ENCODE measurements at places on chromosomes 3 and 15.

- DNase-seq = no peak
Measured at GRCh38 chr3:172068977-172069376, 29.6 kb downstream of the FNDC3B start.

GRCh38 chr15:80890341-80891005, 99.1 kb downstream of the MESD start:
- DNase-seq = no peak

- DNase-seq = peak; percentile 90
Measured at GRCh38 chr15:50828610-50829206, 63.2 kb upstream of the SPPL2A start.

DNA sequence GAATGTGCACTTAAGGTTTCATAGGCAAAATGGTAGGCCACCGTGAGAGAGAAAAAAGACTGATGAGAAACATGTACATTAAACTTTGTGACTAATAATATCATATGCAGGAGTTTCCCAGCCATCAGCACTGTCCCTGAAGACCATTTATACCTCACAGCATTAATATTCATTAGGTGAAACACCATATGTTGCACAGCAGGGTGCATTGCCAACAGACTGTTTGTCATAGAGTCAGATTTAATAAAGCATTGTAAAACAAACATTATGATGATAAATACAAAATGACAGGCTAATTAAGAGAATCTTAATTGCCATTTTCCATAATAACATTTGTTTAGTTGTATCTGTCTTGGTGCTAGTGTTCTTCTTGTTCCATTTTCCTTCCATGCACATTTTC, 578.3 kb downstream of the EPHA3 start:
- DNase-seq = no peak

DNA sequence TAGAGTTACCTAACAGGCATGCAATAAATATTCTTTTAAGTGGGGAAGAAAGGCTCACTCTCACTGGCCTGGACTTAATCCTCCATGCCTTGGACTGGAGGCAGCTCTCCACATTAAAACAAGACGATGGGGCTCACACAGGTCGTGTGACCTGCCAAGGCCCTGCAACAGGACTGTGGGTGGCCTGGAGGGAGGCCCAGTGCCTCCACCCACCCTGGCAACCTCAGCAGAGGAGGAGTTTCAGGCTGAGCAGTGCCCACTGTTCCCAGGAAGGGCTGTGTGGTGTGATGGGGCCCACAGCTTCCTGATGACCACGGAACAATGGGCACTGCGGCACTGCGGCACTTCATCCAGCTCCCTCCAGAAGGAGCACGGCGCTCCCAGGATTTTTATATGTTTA, 5.5 kb downstream of the UROC1 start:
- no peak for DNase-seq

DNA sequence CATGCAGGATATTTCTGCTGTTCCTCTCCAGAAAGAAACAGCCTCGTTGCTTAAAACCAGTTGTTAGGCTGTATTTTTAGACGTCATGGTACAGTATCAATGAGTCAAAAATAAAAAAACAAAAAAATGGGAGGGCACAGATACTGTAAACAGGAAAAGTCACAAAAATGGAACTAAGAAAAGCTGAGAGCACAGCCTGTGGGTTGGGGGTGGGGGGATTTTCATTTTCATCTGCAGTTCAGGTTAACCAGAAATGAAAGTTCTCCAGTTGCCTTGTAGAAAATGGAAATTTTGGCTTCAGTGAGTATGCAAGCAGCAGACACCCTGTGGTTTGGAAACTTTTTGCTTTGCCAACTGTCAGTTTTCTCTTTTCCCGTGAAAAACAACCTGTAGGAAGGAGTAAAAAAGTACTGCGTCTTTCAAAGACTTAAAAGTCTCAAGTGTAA, 59.0 kb downstream of the FRMD4B start:
- DNase-seq = no peak

- no peak for DNase-seq
Measured at GRCh38 chr15:70633991-70634390, 129.4 kb downstream of the UACA start.

DNA sequence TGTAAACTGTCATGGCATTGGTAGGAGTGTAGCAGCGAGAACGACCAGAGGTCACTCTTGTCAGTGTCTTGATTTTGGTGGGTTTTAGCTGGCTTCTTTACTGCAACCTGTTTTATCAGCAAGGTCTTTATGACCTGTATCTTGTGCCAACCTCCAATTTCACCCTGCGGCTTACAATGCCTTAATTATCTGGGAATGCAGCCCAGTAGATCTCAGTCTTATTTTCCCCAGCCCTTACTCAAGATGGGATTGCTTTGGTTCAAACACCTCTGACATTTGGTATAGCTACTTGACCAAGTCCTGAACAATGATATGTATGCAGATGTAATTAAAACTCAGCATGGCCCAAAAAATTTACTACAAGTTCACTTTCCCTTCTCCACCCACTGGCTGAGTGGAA, 388.4 kb downstream of the RSL24D1 start:
- DNase-seq = no peak

DNA sequence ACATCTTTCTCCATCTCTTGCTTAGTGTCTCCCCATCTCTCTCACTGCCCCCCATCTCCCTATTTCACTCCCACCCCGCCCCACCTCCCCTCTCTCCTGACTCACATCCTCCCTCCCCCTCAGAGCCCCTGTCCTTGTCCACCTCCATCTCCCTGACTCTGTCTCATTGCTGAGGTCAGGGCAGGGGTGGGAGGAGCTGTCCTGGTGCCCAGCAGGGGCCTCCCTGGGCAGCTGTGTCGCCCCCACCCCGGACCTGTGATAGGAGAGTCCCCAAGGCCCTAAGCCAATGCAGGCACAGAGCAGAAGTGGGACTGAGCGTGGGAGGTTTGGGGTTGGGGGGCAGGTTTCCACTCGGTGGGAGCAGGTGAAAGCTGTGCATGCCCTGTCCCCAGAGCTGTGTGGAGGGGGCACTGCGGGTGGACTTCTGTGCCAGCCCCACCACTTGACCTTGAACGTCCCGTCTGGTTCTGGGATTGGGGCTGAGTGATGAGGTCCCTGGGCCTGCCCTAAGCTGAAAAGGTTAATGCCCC, 210.8 kb downstream of the TBC1D2B start:
- DNase-seq = no peak

- peak; percentile 32 for DNase-seq
Measured at GRCh38 chr3:71444028-71444860, 139.3 kb downstream of the FOXP1 start.

- no peak for DNase-seq
Measured at GRCh38 chr3:171833789-171834460, 9.2 kb upstream of the TMEM212 start.

GRCh38 chr3:104291878-104292277, 1074.8 kb upstream of the ALCAM start:
- DNase-seq = no peak

GRCh38 chr3:141412087-141412935, 44.0 kb downstream of the ZBTB38 start:
- DNase-seq = peak; percentile 85

DNA sequence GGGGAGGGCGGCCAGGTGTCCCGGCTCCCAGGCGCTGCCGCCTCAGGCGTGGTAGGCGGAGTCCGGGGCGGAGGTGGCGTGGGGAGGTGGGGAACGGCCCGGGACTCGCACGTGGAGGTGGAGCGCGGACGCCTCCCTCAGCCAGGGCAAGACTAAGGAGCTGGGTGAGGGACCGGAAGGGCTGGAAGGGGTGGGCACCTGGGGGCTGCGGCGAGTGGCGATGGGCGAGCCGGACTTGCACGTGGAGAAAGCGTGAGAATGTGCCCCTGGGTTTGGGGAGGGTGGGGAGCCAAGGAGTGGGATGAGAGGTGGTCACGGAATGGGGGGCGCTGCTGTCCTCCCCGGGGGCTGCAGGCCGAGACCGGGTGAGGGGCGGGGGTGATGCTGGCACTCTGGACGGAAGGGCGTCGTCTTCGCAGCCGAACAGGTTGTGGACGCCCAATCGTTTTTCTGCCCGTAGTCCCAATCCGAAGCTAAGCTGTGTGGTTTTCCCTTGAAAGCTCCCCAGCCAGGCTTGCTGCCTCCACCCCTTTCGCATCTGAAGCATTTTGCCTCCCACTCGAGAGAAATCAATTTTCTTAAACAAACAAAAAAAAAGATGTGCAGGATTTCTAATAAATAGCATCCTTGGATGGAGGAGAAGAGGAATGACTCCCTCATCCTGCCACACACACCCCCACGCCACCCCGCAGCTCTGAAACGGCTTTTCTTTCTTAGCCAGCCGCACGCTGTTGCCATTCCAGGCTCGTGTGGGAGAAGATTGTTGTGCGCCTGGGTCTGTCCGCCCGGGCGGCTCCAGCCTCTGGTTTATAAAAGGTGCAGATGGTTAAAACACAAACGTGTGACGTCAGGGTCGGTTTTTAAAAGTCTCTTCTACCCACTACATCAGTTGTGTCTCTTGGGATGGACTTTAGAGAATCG, 62.5 kb upstream of the ANKRD28 start:
- no peak for DNase-seq

GRCh38 chr15:43067717-43068461, 37.9 kb downstream of the UBR1 start:
- no peak for DNase-seq

DNA sequence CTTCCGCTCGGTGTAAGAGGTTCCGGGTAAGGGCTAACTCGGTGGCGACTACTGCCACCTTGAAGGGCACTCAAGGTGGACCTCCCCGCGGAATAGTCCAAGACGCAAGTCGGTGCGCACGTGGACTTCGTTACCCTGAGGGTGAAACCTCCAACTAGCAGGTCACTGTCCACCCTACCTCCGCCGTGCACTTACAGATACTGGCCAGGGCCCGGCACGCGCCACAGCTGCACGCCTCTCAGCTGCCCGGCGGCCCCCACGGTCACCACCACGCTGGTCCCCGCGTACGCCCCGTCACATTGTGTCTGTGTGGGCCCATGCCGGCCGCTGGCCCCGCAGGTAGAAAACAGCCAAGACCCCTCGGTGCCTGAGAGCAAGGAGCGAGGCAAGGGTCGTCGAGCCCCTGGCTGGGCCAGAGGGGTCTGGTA, 1.1 kb downstream of the LTK start:
- DNase-seq = no peak

DNA sequence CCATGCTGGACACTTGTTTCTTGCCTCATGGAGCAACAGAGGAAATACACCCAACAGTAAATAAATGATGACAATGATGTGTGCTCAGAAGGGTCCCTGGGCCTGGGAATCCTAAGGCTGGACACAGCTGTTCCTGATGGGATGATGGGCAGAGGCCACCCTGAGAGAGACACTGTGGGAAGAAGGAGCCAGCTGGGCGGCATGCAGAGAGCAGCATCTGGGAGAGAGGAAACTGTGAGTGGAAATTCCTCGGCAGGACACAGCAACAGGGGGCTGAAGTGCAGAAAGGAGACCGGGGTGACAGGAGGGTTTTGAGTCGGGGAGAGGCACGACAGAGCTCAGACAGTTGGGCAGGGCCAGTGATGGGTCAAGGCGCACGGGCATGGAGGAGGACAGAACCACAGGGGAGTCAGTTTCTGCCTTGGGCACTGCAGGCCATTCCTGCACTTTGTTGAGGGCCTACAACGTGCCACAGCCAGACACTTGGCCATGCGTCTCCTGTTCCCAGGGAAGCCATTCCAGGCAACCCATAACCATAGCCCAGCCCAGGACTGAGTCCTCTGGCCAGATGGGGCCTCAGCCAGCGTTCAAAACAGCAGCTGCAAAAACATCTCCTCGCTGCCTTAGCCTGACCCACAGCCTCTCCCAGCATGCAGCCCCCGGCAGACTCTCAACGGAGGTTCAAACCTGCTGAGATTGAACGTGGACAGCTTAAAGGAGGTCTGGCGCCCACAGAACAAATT, 36.7 kb upstream of the SLC6A1 start:
- no peak for DNase-seq

DNA sequence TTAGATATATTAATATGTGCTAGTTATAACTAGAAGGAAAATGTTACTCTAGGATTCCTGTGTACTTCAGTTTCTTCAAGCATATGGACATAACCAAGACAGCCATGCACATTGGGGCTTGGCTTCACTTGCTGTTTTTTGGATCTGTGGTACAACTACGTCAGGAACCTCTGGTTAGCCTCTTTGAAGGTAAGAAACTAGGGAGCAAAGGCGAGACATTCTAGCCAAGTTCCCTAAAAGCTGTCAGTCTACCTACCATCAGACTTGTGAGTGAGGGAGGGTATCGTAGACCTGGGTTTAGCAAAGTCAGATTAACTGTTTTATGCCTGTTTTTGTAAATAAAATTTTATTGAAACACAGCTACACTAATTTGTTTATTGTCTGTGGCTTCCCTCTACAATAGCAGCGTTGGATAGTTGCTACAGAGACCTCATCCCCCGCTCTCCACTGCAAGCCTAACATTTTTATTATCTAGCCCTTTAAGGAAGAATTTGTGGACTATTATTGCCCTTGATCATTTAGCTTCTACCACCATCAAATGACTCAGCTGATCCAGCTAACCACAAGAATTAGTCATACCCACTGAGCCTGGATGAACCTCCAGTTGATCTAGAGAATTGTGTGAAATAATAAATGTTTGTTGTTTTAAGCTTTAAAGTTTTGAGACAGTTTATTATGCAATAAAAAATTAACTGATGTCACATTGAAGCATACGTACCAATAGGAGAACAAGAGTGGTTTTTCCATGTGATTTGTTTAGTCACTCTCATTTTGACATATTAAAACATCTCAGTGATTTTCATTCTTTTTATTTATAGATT, 58.1 kb downstream of the RSRC1 start:
- peak; percentile 93 for DNase-seq

- no peak for DNase-seq
Measured at GRCh38 chr3:32751377-32751776, 66.4 kb downstream of the CNOT10 start.

GRCh38 chr3:100830931-100831330, 121.6 kb downstream of the TFG start:
- no peak for DNase-seq

- DNase-seq = no peak
Measured at GRCh38 chr15:84973492-84974460, 7.9 kb upstream of the PDE8A start.

DNA sequence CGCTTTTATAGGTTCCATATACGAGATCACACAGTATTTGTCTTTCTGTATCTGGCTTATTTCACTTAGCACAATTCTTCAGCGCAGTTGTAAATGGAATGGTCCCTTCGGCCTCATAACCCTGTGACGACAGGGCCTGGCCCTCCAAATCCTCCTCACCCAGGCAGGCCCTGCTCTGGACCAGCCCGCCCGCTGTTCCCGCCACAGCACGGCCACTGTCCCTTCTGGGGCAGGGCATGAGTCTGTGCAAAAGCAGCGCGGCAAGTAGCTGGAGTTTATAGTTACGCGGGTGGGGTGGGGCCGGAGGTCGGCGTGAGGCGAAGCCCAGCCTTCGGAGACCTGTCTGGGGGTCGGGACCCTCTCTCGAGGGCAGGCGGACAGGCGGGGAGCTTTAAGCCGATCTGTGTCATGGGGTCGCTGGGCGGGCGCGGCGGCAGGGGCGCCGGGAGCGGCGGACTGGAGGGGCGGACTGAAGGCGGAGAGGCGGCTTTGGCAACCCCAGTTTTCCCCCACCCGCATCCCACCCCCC, 543 bp downstream of the ARPIN start:
- no peak for DNase-seq

DNA sequence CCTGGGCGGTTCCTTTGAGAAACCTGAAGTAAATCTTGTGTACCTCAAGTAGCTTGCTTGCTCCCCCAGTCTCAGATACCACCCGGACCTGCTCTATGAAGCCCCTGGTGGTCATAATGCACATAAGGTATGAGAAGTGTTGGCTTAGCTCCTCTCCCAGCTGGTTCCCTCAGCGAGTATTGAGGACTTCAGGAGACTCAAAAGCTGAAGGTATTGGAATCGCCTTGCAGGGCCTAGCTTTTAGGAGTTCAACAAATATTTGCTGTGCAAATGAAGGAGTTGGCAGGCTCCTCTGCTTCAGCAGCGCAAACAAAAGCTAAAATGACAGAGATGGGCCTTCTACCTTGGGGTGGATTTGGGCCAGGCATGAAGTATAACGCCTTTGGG, 1.7 kb downstream of the CMTM8 start:
- DNase-seq = no peak
